ENCODE measurements at places on chromosomes 7 and 10.

- no peak for DNase-seq
- H3K4me1 ChIP-seq = peaks cover 22% of the 10 kb centered on the region
- H3K4me3 ChIP-seq = no peak overlapping the region
- H3K36me3 ChIP-seq = no peaks in the 10 kb centered on the region
- H3K27ac ChIP-seq = no peak overlapping the region
These were observed 2.6 kb downstream of the LUC7L2 start for GRCh38 chr7:139362302-139362701.

DNA sequence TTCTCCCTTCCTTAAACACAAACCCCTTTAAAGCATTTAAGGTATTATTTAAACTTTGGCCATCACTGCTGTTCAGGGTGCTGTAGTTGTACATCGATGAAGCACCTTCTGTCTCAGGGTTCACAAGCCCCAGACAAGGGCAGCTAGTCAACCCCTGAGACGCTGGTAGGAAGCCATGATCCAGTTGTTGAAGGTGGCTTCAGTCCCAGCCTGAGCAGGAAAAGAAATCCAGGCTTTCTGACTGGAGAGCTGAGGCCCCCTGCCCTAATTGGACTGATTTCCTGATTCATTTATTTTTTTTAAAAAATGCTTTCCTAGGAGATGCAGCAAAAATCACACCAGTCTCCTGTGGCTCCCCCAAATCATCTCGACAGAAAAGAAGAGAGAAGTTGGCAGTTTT is 15.8 kb downstream of the CPA1 start:
- H3K27me3 ChIP-seq = no peaks in the 10 kb centered on the region
- H3K4me1 ChIP-seq = no peaks in the 10 kb centered on the region
- DNase-seq = no peak

DNA sequence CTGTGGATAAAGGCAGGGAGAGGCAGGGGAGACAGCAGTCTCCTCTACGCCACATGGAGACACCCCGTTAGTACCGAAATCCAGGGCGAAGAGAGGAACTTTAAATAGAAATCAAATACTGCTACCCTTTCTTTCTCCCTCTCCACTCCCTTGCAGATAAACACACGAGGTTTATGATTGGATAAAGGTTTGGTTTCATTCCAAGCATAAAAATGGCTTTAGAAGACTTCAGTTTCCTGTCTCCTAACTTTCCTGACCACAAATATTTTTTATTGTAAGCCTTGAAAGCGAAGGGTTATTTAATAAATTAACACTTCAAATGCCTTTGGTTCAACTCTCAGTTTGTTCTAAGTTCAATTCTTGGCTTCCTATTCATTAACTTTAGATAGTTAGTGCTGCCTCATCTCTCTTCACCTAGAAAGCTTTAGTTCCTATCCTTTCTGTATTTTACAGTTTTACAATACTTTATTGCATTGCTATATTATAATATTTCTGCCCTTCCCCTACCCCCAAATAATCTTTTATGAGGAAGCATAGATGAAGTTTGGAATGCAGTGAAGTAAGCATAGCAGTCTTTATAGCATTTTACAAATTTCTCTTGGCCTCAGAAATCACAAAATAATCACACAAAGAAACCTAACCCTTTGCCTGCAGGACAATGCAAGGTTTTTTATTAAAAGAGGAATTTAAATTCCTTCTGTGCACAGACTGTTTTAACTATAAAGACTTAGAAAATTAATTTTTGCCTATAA is 31.5 kb upstream of the ARID5B start:
- no peak overlapping the region for H3K4me3 ChIP-seq
- peak overlapping the region; percentile 14 for H3K27ac ChIP-seq
- H3K4me1 ChIP-seq = no peaks in the 10 kb centered on the region

- no peak overlapping the region for H3K27ac ChIP-seq
- no peak overlapping the region for H3K4me3 ChIP-seq
These were observed 107.4 kb upstream of the ABCB5 start for GRCh38 chr7:20508109-20508508.

GRCh38 chr10:47330366-47330765 is 8.1 kb downstream of the GDF2 start:
- no peaks in the 10 kb centered on the region for H3K4me1 ChIP-seq
- H3K4me3 ChIP-seq = no peak overlapping the region
- H3K36me3 ChIP-seq = no peaks in the 10 kb centered on the region
- no peak for DNase-seq
- H3K27ac ChIP-seq = no peak overlapping the region

DNA sequence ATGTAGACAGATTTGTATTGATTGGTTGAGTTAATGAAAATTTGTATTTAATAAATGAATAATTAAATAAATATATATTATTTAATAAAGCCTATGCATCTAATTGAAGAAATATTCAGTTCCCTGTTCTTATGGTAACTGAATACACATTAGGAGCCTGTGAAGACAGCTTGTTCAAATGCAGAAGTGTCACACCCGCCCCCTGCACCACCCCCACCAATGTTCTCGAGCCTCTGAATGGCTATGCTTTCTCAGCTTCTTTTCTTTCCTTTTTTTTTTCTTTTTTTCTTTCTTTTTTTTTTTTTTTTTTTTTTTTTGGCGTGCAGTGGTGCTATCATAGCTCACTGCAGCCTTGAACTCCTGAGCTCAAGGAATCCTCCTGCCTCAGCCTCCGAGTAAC is 38.3 kb upstream of the PARD3 start:
- no peaks in the 10 kb centered on the region for H3K4me1 ChIP-seq
- H3K4me3 ChIP-seq = no peak overlapping the region
- H3K36me3 ChIP-seq = no peaks in the 10 kb centered on the region
- no peaks in the 10 kb centered on the region for H3K27me3 ChIP-seq
- DNase-seq = no peak

DNA sequence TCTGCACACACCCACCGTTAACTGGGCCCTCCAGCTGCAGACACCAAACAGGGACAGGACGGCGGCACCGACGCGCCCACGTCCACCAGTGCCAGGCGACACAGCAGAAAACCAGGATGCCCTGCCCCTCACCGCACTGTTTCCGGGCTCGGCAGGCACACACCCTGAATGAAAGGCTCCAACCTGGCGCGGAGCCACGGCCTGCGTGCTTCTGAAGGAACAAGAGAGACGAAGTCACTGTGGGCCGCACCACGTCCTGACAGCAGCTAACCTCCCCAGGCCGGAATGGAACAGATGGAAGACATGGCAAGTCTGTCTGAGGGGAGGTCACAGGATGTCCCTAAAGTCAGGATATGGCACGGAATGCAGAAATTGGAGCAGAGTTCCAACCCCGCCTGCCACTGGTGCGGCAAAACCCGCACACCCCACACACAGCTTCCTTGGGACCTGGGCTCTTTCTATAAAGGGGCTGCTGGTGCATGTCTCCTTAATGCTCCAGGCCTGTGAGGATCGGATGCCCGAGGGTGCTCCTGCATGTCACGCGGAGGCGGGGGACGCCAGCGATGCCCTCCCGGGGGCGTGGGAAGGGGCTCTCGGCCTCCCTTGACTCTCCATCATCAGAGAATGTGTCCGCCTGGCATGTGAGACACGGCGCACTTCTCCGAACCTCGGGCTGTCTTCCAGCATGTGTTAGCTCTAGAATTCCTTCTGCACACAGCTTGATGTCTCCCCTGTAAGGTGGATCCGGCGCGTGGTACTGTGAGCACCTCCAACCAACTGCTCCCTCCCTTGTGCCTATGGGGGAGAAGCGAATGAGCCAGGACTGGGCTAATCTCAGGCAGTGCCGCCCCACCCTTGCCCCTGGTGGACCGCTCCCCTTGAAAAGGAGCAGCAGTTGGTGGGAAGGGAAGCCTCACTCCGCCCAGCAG is 3.9 kb upstream of the GPER1 start:
- H3K4me3 ChIP-seq = no peak overlapping the region
- peaks cover 28% of the 10 kb centered on the region for H3K4me1 ChIP-seq
- no peak overlapping the region for H3K27ac ChIP-seq
- no peaks in the 10 kb centered on the region for H3K27me3 ChIP-seq
- DNase-seq = no peak
- H3K36me3 ChIP-seq = no peaks in the 10 kb centered on the region

- peaks cover 7% of the 10 kb centered on the region for H3K36me3 ChIP-seq
- no peak overlapping the region for H3K4me3 ChIP-seq
- no peak for DNase-seq
- no peaks in the 10 kb centered on the region for H3K27me3 ChIP-seq
- peaks cover 30% of the 10 kb centered on the region for H3K4me1 ChIP-seq
These were observed 123.2 kb upstream of the SAMD8 start for GRCh38 chr10:74988054-74988775.

DNA sequence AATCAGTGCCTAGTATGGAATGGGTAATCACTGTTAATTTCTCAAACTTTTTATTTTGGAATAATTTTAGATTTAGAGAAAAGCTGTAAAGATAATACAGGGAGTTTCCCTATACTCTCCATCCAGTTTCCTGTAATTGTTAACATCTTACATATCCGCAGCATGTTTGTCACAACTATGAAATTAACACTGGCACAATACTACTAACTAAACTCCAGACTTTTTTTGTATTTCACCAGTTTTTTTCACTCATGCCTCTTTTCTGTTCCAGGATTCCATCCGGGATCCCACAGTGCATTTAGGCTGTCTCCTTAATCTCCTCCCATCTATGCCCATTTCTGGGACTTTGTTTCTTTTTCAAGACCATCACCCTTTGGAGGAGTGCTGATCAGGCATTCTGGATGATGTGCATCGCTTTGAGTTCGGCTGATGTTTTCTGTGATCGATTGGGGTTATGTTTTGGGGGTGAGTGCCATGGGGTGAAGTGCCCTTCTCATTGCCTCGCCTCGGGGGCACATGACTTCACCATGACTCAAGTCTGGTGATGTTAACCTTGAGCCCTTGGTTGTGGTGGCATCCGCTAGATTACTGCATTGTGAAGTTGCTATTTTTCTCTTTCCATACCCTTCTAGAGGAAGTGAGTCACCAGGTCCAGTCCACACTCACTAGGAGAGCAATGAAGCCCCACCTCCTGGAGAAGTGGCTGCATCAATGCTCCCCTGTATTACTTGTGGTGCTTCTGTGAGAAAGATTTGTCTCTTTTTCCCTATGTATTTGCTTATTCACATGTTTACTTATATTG is 43.9 kb upstream of the GRB10 start:
- H3K27me3 ChIP-seq = peaks cover under 1% of the 10 kb centered on the region
- H3K27ac ChIP-seq = no peak overlapping the region
- H3K4me1 ChIP-seq = peaks cover 6% of the 10 kb centered on the region
- no peak for DNase-seq

DNA sequence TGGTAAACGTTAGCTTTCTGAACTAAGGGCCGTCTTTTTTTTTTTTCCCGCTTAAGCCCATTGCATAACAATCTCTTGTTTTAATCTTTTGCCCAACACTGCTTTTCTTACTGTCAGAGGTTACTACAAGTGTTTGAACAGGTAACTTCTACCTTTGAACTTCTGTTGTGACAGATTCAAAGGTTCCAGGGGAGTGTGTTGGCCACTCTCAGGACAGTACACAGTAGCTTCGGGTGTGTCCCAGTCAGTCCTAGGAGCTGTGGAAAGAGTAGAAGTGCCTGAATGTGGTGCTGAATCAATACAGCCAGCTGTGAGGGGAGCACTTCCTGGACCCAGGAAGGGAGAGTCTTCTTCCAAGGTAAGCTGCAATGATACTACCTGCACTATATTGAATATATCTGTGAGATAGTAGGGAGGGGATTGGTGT is at the start of gene ACSL5:
Gene ACSL5, plus strand, starts transcription at position 205 of the 427 bp plus-strand sequence. CDS start 20,831 bp downstream, outside the sequence.
- no peak within 1 kb of the TSS for H3K4me3 ChIP-seq
- H3K36me3 ChIP-seq = no peaks in the 10 kb centered on the region
- no peaks in the 10 kb centered on the region for H3K27me3 ChIP-seq
- no peak for DNase-seq
- H3K4me1 ChIP-seq = peaks cover 34% of the 10 kb centered on the region
- H3K27ac ChIP-seq = peak within 1 kb of the TSS; percentile 79

- H3K4me3 ChIP-seq = peak overlapping the region; percentile 52
- H3K27me3 ChIP-seq = no peaks in the 10 kb centered on the region
- peaks cover 28% of the 10 kb centered on the region for H3K4me1 ChIP-seq
- no peak for DNase-seq
These were observed 96.4 kb upstream of the ZMIZ1 start for GRCh38 chr10:78972160-78972946.

DNA sequence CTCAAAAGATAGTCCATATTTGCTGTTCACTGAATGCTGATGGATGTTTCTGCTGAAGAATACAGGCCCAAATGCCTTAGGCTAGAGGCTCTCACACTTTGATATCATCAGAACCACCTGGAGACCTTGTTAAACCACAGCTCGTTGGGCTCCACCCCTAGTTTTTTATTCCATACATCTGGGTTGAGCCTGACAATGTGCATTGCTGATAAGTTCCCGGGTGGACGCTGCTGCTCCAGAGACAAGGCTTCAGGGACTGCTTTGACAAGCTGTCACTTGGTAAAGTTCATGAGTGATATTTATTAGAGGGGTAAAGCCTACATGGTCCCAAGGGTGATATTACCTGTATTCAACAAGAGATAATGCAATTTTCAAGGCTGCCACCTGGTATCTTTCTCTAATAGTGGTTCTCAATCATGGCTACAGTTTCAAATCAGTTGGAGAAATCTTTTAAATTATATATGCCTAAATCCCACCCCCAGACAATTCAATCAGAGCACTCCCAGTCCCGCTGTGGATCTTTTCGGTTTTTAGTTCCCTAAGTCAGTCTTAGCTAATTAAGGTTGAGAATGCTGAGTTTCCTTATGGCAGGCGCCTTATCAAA is 107.1 kb upstream of the GSDME start:
- H3K36me3 ChIP-seq = peaks cover 48% of the 10 kb centered on the region
- no peaks in the 10 kb centered on the region for H3K27me3 ChIP-seq
- H3K4me3 ChIP-seq = no peak overlapping the region
- DNase-seq = no peak
- no peaks in the 10 kb centered on the region for H3K4me1 ChIP-seq

- no peak overlapping the region for H3K4me3 ChIP-seq
- H3K27ac ChIP-seq = no peak overlapping the region
- peaks cover 8% of the 10 kb centered on the region for H3K4me1 ChIP-seq
- DNase-seq = no peak
- no peaks in the 10 kb centered on the region for H3K27me3 ChIP-seq
- H3K36me3 ChIP-seq = no peaks in the 10 kb centered on the region
These were observed 56.7 kb downstream of the BMPR1A start for GRCh38 chr10:86813101-86813500.

DNA sequence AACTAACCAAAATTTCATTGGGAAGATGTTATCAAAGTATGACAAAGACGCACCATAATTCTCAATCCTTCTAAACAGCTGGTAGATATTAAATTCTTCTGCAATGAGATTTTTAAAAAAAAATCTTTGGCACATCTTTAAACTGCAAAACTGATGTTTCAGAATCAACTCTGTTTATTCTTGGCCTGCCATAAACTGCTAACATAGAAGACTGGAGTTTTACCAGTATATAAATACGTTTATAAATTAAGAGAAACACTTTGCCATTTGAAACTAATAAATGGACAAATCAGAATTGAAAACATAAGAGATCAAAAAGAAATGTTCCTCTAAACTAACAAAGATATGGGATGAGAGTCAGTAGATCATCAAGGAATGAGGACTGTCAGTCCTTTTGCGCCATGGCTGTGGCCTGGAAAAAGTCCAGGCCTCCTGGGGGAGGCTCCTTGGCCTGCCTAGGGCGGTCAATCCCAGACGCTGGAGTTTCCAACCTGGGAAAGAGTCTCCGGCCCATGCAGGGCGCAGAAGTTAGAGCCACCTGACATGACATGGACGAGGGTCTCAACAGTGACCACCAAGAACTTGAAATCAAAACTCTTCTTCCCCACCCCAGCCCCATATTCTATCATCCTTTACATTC is 34.2 kb upstream of the NEBL start:
- no peaks in the 10 kb centered on the region for H3K36me3 ChIP-seq
- no peaks in the 10 kb centered on the region for H3K4me1 ChIP-seq

- H3K27me3 ChIP-seq = no peaks in the 10 kb centered on the region
- H3K36me3 ChIP-seq = no peaks in the 10 kb centered on the region
- no peaks in the 10 kb centered on the region for H3K4me1 ChIP-seq
- DNase-seq = no peak
These were observed 162.9 kb downstream of the ARL5B start for GRCh38 chr10:18822156-18822555.
